Tibial nerve (tissue), 4 donors: ENCODE measurements at places on chromosomes 7 and 10. TPM values are rescaled to one million over a fixed set of nuclear protein-coding genes. Genes with fewer than 3 reads are reported as not detected.

The ANXA8 gene
- total RNA-seq: 9.8 TPM

The ZNF316 gene
- total RNA-seq: 32.1 TPM

The EMX2 gene
- 0.78 TPM for total RNA-seq

The GARS1 gene
- 52.7 TPM for total RNA-seq

GRCh38 chr10:104735036-104735756 is 94.1 kb downstream of the SORCS3 start:
- H3K27ac ChIP-seq: no peak overlapping the region
- no peak for DNase-seq

DNA sequence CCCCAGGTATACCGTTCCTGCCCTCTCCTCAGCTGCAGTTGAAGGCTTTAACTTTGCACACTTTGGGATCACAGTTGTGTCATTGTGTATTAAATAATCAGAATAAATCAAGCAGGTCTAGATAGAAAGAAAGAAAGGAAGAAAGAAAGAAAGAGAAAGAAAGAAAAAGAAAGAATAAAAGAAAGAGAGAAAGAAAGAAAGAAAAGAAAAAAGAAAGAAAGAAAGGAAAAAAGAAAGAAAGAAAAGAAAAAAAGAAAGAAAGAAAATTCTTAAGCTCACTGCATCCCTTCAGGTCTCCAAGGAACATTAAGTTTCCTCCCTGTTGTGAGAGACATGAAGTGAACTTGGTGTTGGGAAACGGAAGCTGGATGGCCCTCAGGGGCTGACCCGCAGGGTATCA is 17.2 kb upstream of the TRIM24 start:
- H3K36me3 ChIP-seq: no peaks in the 10 kb centered on the region
- H3K4me1 ChIP-seq: no peaks in the 10 kb centered on the region
- no peak overlapping the region for H3K27ac ChIP-seq

DNA sequence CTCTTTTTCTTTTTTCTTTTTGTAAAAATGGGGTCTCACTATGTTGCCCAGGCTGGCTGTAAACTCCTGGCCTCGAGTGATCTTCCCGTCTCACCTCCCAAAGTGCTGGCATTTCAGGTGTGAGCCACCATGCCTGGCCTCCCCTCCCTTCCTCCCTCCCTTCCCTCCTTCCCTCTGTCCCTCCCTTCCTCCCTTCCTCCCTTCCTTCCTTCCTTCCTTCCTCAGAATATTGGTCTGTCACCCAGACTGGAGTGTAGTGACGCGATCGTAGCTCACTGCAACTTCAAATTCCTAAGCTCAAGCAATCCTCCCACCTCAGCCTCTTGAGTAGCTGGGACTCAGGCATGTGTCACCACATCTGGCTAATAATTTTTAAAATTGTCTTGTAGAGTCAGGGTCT is 8.4 kb downstream of the AGAP3 start:
- H3K27ac ChIP-seq: no peak overlapping the region
- H3K4me1 ChIP-seq: peaks cover 58% of the 10 kb centered on the region
- DNase-seq: no peak
- H3K27me3 ChIP-seq: no peaks in the 10 kb centered on the region
- H3K4me3 ChIP-seq: no peak overlapping the region

GRCh38 chr7:7966141-7966734 is 2.4 kb upstream of the GLCCI1 start:
- H3K27me3 ChIP-seq: no peaks in the 10 kb centered on the region
- peaks cover 12% of the 10 kb centered on the region for H3K4me1 ChIP-seq
- no peak for DNase-seq
- no peaks in the 10 kb centered on the region for H3K36me3 ChIP-seq
- H3K27ac ChIP-seq: no peak overlapping the region

- no peak overlapping the region for H3K4me3 ChIP-seq
- H3K27ac ChIP-seq: no peak overlapping the region
- H3K4me1 ChIP-seq: no peaks in the 10 kb centered on the region
- DNase-seq: no peak
- no peaks in the 10 kb centered on the region for H3K36me3 ChIP-seq
- no peaks in the 10 kb centered on the region for H3K27me3 ChIP-seq
Measured at GRCh38 chr7:39091774-39092173, 114.1 kb downstream of the POU6F2 start.
